ENCODE measurements at places on chromosomes 5 and 9.

DNA sequence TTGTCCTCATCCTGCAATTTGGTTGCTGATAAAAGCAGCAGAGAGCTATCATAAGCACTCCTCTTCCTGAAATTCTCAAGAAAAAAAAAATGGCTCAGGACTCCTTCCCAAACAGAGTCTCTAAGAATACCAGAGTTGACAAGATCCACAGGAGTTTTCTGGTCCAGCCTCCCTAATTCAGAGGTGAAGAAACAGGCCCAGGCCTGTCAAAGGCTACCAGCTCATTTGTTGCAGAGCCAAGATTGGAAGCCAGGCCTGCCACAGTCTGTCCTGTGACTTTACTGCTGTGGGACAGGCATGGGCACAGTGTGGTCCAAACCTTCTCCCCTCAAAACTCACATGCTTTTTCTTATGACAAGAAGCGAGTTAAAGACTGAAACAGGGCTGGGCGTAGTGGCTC lies 41.5 kb downstream of the NIPSNAP3B start:
- DNase-seq: no peak

DNA sequence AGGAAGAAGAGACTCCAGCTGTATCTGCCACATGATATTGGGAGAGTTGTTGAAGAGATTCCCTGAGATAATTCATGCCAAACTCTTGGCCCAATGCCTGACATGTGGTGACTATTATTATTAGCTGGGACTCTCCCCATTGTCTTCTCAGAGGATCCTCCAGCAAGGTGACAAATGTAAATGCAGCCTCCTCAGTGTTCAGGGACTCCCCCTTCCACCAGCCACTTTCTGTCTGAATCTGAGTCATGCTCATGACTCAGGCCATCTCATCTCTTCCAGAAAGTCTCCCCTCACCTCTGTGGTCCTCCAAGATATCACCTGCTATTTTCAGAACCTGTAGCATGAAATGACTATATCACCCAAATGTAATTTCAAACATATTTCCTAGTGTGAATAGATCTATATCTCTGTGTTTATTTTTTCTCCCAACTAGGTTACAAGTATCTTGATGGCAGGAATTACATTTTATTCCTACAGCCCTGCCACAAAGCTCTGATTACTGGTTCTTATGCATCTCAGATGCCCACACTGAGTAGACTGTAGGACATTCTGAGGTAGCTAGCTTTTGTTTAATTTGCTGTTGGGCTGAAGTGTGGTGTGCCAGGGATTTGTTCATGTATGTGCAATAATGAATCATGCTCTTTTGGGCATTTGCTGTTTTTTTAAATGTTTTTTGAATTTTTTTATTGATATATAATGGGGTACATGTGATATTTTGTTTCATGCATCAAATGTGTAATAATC lies 126.6 kb upstream of the IL12B start:
- DNase-seq: no peak

- no peak for DNase-seq
Measured at GRCh38 chr5:76086095-76086494, 2.9 kb downstream of the SV2C start.

DNA sequence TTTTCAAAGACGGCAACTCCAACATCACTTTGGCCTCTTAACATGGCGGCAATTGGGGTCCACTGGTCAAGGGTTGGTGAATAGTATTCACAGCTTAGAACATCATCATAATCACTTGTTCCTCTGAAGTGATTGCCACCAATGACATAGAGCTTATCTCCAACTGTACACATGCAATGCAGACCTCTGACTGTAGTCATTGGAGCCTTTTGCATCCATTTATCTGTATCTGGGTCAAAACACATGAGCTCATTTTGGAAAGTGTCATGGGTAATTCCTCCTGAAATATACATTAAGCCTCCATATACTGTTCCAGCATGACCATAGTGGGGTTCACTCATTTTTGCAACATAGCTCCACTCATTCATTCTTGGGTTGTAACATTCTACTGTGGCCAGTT lies 2.0 kb downstream of the KLHL9 start:
- DNase-seq: no peak

DNA sequence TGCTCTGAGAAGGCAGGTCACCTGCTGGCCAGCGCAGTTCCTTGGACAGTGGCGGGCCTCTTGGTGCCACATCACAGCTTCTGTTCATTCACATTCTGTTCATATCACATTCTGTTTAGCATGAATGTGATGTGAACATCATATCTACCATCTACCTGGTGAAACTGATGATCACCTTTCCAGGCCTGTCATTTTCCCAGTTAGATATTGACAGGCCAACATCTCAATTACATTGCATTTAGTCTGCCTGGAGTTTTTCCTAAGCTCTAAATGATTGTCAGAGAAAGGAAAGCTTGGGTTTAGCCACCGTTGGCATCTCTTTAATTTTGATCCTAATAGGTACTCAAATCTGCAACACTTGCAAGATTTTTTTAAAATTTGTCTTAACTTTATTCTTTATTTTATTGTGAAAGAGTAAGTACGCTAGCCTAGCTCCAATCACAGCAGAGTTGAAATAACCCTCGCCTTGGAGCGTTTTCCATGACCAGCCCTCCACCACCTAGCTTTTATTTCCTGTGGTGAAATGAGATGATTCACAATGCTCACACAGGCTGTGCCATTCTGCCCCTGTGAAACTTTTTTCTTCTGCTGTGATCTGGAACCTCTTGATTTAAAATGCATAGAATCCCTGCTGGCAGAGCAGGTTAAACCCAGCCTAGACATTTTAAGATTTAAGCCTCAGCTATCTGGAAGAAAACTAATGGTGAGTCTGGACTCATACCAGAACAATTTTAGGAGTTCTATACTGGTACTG lies 225.0 kb downstream of the ESM1 start:
- no peak for DNase-seq

DNA sequence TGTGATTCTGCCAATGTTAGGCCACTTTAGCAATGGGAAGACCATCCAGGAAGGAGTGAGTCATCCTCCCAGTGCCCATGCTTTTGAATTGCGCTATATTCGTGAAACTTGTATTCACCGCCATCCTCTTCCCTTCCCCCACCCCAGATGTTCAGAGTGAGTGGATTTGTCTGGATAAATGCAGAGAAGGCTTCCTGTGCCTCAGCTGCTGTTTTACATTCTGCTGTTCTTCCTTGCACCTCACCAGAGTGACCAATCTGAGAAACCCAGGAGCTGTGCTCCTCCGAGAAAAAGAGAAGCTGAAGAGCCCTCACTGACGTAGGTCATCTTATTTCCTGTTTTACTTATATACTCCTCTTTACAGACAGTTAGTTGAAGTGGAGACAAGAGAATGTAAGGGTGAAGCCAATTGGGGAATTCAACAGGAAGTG lies 24.6 kb upstream of the SVEP1 start:
- DNase-seq: no peak

DNA sequence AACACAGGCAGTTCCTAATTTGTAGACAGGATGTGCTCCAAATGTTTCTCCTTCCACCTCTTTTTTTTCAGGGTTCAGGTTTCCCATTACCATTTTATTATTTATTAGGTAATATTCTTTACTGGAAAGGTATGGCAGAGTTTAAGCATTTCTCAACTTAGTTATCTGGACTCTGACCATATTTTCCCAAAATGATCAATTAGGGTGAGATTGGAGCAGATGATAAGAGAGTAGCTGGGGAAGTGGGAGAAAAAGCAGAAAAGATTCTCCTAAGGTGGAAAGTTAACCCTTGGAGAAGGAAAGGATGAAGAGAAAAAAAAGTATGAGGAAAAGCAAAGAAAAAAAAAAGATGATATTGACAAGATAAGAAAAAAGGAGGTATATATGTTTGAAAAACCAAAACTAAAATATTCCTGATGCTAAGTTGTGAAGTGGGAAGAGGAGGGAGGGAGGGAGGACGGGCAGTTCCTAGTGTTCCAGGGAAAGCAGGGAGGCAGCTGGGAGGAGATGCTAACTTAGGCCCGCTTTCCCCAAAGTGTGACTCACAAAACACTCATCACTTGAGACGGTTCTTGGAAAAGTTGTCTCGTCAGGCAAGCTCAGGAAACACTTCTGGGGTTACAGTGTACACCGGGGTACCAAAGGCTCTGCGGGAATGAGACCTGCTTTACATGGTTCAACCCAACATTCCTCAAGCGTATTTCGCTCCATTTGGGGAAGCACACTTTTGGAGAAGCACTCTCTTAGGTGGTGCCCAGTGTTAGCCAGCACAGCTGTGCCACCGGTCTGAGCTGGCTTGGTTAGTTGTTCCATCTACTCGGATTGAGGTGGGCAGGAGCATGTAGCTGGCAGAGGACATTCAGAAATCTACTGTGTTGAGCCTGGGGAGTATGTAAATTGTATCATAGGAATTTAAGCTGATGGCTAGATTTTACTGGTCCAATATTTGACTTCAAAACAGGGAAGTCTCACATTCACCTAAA lies 35.1 kb downstream of the B4GALT1 start:
- no peak for DNase-seq

- no peak for DNase-seq
Measured at GRCh38 chr5:176416965-176417364, 626 bp upstream of the CLTB start.

Data from T47D (cell line).